ENCODE measurements at places on chromosomes 2 and 18.
A peak's percentile ranks its signal among the peaks of the same experiment; 100 is the strongest.

DNA sequence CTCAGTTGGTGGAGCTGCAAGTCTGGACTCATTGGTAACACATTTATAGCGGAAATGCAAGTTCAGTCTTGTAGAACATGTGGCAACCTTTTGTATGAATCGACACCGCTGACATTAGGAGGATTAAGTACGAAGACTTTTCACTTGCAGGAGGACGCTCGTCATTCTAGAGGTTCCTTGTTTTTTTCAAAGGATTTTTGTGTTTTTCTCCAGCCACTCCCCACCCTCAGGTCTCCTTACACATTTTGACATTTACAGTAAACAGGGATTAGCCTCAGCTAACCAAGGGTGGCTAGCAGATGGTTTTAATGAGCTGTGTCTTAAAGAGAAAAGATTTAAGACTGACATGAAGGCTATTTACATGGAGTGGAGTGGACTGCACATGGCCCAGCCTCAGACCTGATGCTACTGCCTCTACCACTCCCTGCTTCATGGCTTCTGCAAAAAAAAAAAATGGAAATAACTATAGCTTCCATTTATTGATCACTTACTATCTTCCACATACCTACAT is 173.8 kb downstream of the TRIB2 start:
- peak; percentile 90 for DNase-seq

- DNase-seq = no peak
Measured at GRCh38 chr2:129058981-129059380, 740.3 kb upstream of the HS6ST1 start.

GRCh38 chr2:173090276-173090877 is 14.7 kb downstream of the MAP3K20 start:
- no peak for DNase-seq

GRCh38 chr2:33488715-33489540 is 12.5 kb downstream of the RASGRP3 start:
- DNase-seq = no peak

DNA sequence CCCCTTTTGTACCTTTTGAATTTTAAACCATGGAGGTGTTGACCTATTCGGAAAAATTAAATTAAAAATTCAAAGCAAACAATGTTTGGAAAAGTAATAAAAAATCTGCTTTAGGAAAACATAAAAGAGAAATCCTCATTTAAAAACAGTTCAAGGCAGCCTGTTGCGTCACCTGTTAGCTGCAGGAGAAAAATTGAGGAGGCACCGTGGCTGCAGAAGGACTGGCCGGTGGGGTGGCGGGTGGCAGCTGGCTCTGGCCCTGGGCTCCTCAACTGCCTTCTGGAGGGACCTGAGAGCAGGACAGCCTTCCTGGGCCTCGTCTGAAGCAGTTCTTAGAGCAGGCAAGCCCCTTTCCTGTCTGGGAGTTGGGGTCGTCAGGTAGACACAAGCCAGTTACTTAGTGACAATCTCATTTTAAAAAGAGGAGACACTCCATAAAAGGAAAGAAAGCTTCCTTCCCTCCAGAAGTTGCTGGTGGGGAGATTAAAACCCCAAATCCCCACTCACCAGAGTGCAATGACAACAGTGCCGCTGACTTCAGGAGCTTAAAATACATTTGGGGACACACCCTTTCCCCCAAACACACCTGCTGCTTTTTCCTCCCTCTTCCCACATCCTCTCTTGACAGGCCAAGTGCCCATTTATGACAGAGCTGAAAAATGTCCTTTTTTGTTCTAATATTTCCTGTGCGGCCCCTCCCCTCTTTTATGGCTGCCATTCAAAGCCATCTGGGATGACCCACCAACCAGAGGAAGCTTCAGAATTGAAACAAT is 9.7 kb downstream of the ZBTB7C start:
- DNase-seq = no peak

- DNase-seq = no peak
Measured at GRCh38 chr18:56003720-56004088, 415.7 kb upstream of the TCF4 start.

DNA sequence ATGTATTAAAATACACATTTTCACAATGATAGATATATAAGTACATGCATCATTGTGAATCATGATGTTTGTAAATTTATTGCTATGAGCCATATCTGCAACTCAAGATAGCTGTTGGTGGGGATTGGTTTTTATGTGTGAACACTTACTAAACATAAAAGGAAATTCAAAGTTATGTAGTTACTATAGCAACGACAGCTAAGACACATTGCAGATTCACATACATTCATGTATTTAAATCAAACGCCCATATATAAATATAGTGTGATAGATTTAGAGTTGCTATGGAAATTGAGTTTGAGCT is 65.6 kb downstream of the MAPRE2 start:
- no peak for DNase-seq
